Kidney capillary endothelial cell (primary cell): ENCODE measurements at places on chromosomes 3 and 15.
A peak's percentile ranks its signal among the peaks of the same experiment; 100 is the strongest.

- DNase-seq, result no peak
Observed at GRCh38 chr3:14505001-14505802, 34.9 kb downstream of the GRIP2 start.

DNA sequence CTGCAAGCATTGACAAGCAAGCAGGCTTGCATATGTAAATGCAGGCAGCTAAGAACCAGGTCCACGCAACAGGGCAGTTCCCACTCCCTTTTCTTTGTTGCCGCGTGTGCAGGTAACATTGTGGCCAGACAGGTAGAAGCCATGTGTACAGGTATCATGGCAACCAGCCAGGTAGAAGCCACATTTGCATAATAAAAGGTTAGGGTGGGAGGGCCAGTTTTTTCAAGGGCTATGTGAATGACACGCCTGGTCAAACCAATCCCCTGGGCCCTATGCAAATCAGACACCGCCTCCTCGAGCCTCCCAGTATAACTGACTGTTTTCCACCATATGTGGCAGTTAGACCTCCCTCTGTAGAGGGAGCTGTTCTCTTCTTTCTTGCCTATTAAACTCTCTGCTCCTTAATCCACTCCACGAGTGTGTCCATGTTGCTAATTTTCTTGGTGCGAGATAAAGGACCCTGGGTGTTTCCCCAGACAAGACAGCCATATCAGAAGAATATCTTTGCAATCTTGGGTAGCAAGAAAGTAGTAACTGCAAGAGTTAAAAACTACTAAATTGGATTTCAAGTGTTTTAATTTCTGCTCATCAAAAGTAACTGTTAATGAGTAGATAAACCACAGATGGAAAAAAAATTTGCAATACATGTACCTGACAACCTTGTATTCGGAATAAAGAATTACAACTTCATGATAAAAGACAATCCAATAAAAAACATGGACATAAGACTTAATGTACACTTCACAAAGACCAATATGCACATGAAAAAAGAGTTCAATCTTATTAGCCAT, 21.8 kb downstream of the PCOLCE2 start:
- DNase-seq, result no peak

DNA sequence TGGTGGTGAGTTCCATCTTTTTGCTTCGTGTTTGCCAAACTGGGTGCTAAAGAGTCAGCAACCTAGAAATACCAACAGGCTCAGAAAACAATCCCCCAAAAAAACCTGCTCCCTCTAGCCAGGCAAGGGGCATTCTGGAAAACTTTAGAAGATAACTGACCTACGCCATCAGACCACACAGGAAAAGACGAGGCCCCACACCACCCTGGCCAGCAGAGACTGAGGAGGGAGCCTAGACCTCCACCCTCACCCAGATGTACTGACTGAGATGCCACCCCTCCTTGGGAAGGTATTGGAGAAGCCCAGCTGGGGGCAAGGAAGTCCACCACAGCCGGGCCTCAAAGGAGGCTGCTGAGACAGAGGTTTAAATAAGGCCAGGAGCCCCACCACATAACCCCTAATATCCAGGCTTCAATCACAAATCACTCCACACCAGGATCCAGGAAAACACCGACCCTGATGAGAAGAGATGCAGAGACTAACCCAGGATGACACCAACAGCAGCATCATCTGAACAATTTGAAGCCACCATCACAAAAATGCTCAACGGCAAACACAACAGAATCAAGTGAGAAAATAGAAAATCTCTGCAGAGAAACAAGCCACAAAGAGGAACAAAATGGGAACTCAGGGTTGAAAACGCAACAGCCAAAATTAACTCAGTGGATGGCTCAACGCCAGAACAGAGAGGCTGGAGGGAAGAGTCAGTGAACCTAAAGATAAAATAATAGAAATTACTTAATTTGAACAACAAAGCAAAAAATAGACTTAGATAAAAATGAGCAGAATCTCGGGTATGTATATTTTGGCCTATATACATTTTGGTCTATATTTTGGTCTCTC, 61.0 kb downstream of the TPRA1 start:
- no peak for DNase-seq

- DNase-seq, result peak; percentile 73
Observed at GRCh38 chr3:113533534-113533892, 1.2 kb downstream of the SIDT1 start.

DNA sequence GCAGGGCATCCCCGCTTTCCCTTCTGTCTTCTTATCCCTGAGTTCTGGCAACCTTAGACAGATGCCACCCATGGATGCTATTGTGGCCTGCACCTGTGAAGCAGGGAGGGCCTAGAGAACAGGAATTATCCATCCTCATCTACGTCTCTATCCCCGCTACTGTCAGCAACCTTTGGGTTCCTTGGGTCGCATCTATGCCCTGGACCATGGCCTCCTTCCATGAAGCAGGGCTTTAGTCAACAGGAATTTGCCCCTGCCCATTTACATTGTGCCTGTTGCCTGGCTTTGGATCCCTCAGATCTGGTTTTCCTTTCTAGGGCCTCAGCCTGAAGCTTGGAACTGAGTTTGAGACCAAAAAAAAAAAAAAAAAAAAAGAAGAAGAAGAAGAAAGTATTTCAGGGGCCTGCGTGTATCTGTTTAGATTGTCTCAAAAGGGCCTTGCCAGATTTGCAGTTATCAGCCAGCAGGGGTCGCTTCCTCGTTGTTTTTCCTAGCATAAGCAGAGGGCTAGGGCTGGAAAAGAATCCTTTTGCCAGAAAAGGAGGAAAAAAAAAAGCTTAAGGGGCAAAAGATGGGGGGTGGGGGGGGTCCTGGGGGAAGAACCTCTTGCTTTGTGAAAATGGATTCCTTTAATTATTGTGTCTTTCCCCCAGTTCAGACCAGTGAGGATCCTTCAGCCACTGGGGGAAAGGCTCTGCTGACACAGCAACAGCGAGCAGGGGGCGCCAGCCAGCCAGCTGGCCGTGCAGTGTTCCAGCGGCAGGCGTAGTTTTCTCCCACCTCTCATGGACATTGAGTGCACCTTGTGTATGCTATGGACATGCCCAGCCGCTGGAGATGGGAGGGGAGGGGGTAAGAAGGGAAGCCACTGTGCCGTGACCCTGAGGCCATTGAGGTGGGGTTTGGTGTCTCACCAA, 65.7 kb upstream of the ALDH1L1 start:
- peak; percentile 36 for DNase-seq

- no peak for DNase-seq
Observed at GRCh38 chr3:182913889-182914288, 66.4 kb downstream of the DCUN1D1 start.

DNA sequence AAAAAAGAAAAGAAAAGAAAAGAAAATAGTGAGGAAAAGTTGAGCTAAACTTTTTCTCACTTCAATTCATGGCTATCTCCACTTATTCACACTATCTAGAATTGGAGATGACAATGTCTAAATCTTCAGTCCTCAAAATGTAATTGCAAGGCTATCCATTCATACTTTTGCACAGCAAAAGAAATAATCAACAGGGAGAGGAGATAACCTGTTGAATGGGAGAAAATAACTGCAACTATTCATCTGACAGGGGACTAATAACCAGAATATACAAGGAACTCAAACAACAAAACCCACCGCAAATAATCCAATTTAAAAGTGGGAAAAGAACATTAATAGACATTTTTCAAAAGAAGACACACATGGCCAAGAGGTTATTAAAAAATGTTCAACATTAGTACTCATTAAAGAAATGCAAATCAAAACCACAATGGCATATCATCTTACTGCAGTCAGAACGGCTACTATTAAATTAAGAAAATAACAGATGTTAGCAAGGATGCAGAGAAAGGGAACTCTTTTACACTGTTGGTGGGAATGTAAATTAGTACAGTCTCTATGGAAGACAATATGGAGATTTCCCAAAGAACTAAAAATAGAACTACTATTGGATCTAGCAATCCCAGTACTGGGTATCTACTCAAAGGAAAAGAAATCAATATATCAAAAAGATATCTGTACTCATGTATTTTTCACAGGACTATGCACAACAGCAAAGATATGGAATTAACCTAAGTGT, 73.5 kb upstream of the PPIB start:
- no peak for DNase-seq

GRCh38 chr15:76916369-76916768, 11.2 kb upstream of the SCAPER start:
- no peak for DNase-seq

DNA sequence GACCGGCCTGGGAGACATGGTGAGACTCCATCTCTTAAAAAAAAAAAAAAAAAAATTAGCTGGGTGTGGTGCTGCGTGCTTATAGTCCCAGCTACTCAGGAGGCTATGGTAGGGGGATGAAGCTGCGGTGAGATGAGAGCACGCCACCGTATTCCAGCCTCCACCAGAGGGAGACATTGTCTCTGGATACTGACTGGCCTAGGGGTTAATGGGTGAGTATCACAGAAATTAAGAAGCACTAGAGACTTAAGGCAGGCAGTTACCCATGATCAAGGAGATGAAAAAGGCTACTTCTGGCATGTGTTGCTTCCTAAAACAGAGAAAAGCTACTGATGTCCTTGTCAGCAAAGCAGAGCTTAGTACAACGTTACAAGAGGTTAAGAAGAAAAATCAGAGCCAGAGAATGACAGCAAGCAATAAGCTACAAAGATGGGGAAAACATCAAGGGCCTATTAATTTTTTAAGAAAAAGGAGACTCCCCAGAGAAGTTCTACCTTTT, 8.6 kb downstream of the TFRC start:
- peak; percentile 61 for DNase-seq

- no peak for DNase-seq
Observed at GRCh38 chr3:67015702-67016484, 17.8 kb downstream of the KBTBD8 start.

GRCh38 chr3:150697646-150698045, 6.1 kb downstream of the ERICH6 start:
- no peak for DNase-seq

DNA sequence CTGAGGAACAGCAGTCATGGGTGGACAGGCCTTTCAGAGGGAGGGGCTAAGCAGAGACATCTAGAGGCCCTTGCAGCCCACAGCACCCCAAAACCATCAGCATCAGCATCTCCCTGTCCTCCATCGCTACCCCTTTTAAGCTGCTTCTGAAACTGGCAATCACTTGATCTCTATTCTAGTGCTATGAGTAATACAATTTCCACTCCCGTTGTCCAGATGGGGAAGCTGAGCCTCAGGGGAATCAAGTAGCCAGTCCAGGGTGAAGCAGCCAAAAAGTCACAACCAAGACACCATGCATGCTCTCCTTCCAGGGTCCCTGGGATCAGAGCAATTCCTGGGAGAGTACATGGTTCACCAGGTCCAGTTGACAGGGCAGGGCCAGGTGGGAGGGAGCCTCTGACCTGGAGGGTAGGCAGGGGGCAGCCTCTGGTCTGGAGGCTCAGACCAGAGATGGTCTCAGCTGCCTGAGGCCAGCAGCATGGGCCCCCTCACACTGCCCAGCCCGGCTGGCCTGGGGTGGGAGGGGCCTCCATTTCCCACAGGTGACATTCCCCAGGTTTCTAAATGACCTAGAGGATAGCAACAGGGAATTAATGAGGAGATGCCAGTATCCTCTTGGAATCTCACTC, 30.0 kb downstream of the KLHL25 start:
- DNase-seq, result no peak

DNA sequence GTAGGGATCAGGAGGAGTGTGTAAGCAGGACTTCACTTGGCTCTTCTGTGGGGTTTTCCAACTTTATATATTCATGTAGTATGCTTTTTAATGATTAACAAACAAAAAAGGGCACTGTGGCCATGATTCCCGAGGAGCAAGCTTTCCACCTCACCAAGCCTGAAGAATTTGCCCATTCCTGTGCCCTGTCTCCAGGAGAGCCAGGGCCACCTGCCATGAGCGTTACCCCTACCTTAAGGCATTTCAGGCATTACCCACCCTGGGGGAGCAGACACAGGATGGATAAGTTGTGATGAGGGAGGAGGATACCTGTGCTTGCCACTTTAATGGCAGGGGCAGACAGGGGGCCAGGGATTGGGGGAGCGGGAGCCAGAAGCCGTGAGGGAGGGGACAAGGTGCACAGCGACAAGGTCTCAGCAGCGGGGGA, 3.0 kb downstream of the TRPM1 start:
- no peak for DNase-seq

DNA sequence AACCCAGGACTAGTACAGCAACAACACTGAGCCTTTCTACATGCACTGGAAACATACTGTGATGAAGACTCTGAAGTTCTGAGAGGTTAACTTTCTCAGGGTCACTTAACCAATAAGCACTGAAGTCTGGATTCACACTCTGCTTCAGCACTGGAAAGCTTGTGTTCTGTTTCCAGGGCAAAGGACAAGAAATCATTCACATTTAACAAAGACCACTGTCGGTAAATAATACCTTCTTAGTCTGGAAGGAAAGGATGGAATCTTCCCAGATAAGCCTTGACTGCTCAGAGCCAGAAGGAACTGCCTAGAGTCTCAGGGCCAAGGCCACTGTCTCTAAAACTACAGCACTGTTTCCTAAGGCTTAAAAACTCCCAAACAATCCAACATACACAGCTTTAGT, 4.3 kb upstream of the GLYCTK start:
- DNase-seq, result no peak

DNA sequence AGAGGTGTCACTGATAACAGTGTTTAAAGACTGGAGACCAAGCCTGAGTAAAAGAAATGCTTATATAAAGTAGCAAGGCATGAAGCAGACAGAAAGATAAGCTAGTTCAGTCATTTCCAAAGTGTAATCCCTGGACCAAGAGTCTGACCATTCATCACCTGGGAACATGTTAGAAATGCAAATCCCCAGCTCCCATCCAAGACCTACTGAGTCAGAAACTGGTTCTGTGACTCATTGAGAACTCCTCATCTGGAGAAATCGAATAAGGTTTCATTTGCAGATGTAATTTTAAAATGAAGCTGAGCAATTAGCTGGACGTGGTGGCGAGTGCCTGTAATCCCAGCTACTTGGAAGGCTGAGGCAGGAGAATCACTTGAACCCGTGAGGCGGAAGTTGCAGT, 473.9 kb upstream of the UBE2E2 start:
- DNase-seq, result no peak
